NCI-H510A treated with DMSO at 0.1 percent for 48 hours (cell line): ENCODE measurements at places on chromosomes 2 and 18.
A peak's percentile ranks its signal among the peaks of the same experiment; 100 is the strongest.

GRCh38 chr2:168816369-168816768 is 13.9 kb downstream of the NOSTRIN start:
- DNase-seq: no peak

DNA sequence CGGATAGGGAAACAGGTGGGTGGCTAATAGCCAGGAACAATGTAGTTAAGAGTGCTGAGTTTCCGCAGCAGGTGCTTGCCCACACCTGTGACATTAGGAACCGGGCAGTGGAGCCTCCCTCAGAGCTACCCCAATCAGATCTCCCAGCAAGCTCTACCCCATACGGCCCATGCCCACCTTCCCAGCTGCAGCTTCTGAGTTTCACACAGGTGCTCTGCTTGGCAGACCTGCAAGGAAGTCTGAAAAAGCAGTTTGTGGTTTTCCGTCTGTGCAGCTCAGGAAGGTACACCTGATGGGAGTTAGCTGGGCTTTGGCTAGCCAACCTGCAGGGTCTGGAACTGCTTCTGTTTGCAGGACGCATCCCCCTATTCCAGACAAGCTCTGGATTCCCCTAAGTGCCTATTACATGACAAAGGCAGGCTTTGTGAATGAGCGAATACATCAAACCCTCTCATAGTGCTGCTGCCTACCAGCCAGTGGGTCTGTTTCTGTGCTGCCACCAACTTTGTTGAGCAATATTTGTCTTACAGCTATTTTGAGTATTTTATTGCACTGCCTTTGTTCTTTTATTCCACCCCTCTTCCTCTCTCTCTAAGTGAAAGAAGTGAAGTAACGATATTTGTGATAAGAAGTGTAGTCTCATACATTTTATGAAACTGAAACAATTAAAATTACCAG is 24.7 kb upstream of the CEP68 start:
- DNase-seq: peak; percentile 72

GRCh38 chr2:212766921-212767320 is 228.3 kb upstream of the ERBB4 start:
- no peak for DNase-seq

- no peak for DNase-seq
These were observed 115.0 kb upstream of the LGALSL start for GRCh38 chr2:64338910-64339500.

DNA sequence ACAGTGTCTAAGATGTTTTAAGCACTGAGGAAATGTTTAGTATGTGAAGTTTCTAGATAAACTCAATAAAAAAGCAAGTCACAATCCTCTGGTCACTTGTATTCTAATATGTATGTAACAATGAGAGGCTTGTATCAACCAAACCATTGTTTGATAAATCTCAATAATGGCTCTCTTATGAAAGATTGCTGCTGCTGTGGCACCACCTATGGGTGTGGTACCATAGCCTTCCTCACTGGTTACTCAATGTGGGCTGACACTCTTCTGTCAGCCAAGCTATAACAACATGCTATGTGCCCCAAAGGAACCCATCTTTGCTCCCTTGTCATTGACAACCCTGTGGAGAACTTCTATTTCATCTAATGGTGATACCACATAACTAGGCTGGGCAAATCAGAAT is 12.6 kb upstream of the RAB1A start:
- DNase-seq: no peak

- DNase-seq: no peak
These were observed 198.4 kb downstream of the RBM43 start for GRCh38 chr2:151063271-151063670.

GRCh38 chr2:215946586-215946985 is 66.8 kb downstream of the MREG start:
- no peak for DNase-seq

- DNase-seq: no peak
These were observed 367.4 kb upstream of the CDH20 start for GRCh38 chr18:60965856-60966255.

- no peak for DNase-seq
These were observed 16.5 kb downstream of the NMUR1 start for GRCh38 chr2:231513746-231514224.

- DNase-seq: no peak
These were observed 260.8 kb upstream of the FAM98A start for GRCh38 chr2:33859811-33860461.

DNA sequence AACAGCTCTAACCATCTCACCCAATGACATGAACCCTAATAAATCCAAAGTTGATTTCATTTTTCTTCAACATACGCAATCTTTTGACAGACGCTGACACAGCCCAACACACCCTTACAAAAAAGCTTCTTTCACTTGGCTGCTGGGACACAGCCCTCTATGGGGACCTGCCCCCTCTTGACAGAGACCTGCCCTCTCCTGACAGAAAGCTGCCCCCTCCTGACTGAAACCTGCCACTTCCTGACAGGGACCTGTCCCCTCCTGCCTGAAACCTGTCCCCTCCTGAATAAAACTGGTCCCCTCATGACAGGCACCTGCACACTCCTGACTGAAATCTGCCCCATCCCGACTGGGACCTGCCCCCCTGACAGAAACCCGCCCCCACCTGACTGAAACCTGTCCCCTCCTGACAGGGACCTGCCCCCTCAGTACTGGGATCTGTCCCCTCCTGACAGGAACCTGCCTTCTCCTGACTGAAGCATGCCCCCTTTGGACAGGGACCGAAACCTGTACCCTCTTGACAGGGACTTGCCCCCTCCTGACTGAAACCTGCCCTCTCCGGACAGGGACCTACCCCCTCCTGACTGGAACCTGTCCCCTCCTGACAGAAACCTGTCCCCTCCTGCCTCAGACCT is 87.9 kb downstream of the PXDN start:
- no peak for DNase-seq

DNA sequence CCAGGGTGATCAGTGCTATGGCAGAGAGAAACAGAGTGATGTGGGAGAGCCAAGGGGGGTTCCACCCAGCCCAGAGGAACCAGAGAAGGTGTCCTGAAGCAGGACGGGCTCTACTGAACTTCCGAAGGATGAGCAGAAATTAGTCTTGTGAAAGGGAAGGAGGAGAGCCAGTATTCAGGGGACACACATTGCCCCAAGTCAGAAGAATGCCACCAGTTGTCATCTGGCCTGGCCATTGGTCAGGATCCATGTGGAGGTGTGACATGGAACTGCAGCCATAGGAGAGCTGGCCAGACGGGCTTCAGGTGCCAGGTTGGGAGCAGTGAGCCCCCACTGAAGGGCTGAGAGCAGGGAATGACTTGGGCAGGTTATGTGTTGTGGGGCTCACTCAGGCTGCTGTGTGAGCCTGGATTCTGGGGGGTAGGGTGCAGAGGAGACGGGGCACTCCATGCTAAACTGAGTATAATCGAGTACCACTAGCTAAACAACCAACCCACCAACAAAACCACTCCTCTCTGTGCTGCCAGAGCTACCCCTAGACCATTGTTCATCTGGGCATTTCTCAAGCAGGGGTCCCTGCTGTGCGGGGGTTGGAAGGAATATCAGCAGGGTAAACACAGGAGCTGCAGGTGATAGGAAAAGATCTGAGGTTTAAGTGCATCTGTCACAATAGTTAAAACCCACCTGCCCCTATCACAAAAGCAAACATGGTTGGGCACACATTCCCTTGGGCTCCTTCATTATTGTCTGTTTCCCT is 25.3 kb downstream of the MARCO start:
- no peak for DNase-seq

- DNase-seq: no peak
These were observed 20.9 kb downstream of the TSN start for GRCh38 chr2:121776361-121776760.

- DNase-seq: no peak
These were observed 108.3 kb upstream of the LTBP1 start for GRCh38 chr2:32838418-32838817.

DNA sequence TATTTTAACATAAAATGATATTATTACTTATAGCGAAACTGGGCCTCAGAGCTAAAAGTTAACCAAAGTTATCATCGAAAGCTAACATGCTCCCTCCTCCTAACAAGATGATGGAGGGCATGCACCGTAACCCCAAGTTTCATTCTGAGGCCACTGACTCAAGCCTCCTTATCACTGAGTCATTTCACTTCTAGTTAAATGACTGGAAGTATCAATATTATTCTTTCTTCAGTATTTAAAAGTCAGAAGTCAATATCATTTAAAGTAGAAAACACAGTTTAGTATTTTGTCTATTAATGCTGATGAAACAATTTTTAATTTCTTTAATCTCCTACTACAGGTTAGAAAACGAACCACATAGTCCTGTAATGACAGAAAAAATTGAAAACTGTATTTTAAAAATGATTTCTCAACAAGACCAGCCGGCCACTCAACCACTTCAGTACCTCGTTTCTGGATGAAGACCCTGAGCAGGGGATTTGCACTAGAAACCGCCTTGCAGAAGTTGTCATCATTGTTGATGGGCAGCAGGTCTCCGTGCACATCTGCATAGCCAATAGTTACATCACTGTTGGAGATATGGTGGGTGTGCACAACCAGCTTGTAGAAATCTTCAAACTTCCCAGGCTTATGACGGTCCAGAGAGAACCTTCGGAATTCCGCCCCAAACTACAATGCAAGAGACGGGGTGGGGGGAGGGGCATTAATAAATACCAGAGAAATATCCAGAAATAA is 44.9 kb downstream of the PARD6G start:
- DNase-seq: no peak

DNA sequence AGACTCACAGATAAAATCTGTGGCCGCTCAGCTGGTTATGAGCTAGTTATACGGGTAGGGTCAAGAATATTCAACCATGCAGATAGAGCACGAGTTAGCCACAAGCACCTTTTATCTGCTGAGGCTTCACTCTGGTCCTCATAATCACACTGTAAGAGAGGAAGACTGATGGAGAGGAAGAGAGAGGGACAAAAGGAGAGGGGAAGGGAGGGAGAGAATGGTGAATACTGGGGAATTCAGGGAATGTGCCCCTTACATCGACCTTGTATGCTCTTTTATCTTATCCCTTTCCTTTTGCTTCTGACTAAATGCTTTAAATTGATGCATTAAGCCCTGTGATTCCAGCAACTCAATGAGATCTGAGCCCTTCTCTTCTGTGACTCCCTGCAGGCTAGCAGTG is 333.1 kb downstream of the DSEL start:
- DNase-seq: no peak

DNA sequence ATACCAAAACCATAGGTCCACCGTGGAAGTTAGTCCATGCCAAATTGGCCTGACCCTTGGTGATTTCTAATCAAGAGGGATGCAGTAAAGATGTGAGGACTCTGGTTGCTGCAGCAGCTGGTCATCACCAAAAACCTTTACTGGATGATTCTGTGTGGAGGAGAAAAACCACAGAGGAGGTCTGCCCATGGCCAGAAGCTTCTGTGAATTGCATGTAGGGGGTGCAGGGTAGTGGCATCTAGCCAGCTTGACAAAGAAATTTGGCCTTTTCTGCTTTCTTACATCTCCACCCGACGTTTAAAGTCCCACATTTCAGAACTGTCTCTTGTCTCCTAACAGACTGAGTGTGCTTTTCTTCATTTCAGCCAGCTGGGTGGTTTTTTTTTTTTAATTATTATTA is 180.0 kb downstream of the TPGS2 start:
- no peak for DNase-seq

GRCh38 chr2:29576231-29576630 is 345.2 kb downstream of the ALK start:
- no peak for DNase-seq
